ENCODE measurements at places on chromosomes 11 and 22. TPM values are rescaled to one million over a fixed set of nuclear protein-coding genes. Genes with fewer than 3 reads are reported as not detected.
A peak's percentile ranks its signal among the peaks of the same experiment; 100 is the strongest.

DNA sequence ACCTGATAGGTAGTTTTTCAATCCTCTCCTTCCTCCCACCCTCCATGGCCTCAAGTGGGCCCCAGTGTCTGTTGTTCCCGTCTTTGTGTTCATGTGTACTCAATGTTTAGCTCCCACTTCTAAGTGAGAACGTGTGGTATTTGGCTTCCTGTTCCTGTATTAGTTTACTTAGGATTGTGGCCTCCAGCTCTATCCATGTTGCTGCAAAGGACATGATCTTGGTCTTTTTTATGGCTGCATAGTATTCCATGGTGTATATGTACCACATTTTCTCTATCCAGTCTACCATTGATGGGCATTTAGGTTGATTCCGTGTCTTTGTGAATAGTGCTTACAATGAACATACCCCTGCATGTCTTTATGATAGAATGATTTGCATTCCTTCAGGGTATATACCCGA lies 54.1 kb upstream of the CFAP300 start:
- no peak overlapping the region for H3K4me3 ChIP-seq
- H3K4me1 ChIP-seq: no peaks in the 10 kb centered on the region
- H3K27ac ChIP-seq: no peak overlapping the region
- H3K27me3 ChIP-seq: no peaks in the 10 kb centered on the region
- no peaks in the 10 kb centered on the region for H3K36me3 ChIP-seq
- DNase-seq: no peak

- no peaks in the 10 kb centered on the region for H3K36me3 ChIP-seq
- DNase-seq: no peak
- no peak overlapping the region for H3K4me3 ChIP-seq
- H3K27me3 ChIP-seq: no peaks in the 10 kb centered on the region
- no peaks in the 10 kb centered on the region for H3K4me1 ChIP-seq
- no peak overlapping the region for H3K27ac ChIP-seq
Observed at GRCh38 chr11:63445720-63446119, 45.2 kb downstream of the PLAAT5 start.

DNA sequence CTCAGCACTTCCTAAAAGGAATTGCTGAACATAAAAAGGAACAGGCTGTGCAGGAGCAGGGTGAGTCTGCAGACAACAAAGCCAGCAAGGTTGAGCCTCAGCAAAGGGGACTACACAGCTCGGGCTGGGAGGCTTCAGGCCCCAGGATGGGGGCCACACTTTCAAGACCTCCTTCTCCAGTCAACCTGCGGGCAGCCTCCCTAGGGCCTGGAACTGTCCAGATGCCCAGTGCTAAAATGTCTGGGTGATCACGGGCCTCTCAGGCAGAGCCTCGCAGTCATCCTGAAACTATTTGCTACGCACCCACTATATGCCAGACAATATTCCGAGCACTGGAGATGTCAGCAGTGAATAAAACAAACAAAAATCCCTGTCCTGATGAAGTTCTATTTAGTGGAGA lies 3.9 kb upstream of the NEFH start:
- H3K27ac ChIP-seq: no peak overlapping the region
- no peak for DNase-seq
- no peaks in the 10 kb centered on the region for H3K27me3 ChIP-seq
- H3K36me3 ChIP-seq: no peaks in the 10 kb centered on the region
- H3K4me3 ChIP-seq: no peak overlapping the region

GRCh38 chr22:36771356-36772063 lies 4.4 kb downstream of the IFT27 start:
- no peaks in the 10 kb centered on the region for H3K36me3 ChIP-seq
- DNase-seq: no peak
- H3K4me3 ChIP-seq: no peak overlapping the region
- H3K27me3 ChIP-seq: no peaks in the 10 kb centered on the region
- peaks cover 9% of the 10 kb centered on the region for H3K4me1 ChIP-seq

DNA sequence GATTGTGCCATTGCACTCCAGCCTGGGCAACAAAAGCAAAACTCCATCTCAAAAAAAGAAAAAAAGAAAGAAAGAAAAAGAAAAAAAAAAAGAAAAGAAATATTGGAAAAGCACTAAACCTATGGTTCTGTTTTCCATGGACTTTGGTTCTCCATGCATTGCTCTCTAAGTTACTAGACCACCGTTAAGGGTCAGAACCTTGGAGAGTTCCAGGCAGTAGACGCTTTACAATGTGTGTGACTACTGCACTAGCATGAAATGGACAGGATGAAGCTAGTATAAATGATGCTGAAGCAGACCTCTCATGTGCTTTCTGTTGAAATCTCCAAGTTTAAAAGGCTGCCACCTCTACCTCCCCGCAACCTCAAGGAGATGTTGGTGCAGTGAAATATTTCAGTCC lies 63.5 kb downstream of the SIK2 start:
- H3K4me1 ChIP-seq: no peaks in the 10 kb centered on the region
- H3K4me3 ChIP-seq: no peak overlapping the region
- no peaks in the 10 kb centered on the region for H3K36me3 ChIP-seq
- no peaks in the 10 kb centered on the region for H3K27me3 ChIP-seq

GRCh38 chr11:134691295-134691873 lies 279.3 kb upstream of the B3GAT1 start:
- no peak for DNase-seq
- no peaks in the 10 kb centered on the region for H3K27me3 ChIP-seq
- no peak overlapping the region for H3K4me3 ChIP-seq
- H3K36me3 ChIP-seq: no peaks in the 10 kb centered on the region

DNA sequence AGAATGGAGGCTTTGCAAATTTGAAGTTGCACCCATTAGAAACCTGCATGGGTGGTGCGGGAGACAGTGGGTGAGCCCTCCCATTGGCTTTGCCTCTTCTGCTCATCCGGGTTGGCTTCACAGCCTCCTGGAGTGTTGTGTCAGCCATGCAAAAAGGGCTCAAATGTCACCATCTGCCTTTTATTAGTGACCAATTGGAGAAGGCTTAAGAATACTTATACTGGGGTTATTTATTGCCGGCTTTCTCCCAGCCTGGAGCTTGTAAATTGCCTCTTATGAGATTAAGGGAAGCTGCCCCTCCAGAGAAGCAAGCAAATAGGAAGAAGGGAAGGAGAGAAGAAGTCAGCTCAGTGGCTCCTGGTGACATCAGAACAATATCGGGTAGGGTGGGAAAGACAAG lies 182.6 kb downstream of the ST3GAL4 start:
- no peaks in the 10 kb centered on the region for H3K27me3 ChIP-seq
- DNase-seq: no peak
- no peak overlapping the region for H3K27ac ChIP-seq
- H3K4me1 ChIP-seq: peaks cover 4% of the 10 kb centered on the region

DNA sequence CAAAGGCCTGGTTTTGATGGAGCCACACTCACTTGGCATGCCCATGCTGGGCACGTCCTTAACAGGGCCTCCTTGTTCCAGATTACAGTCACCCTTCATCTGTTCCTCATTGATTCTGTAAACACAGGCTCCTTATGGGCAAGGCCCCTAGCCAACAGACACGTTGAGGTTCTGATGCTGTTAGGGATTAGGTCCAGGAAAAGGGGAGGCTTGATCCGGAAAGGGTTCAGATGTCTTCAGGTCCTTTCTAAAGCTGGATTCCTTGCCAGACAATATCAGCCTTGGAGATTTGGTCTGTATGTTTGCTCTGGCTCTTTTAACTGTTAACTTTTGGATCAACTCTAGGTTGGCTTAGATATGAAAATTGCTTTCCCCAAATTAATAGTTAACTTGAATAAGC lies 46.9 kb upstream of the PRSS23 start:
- H3K27me3 ChIP-seq: no peaks in the 10 kb centered on the region
- H3K36me3 ChIP-seq: no peaks in the 10 kb centered on the region

GRCh38 chr11:18710545-18710944 lies 12.0 kb downstream of the TMEM86A start:
- no peak for DNase-seq
- no peaks in the 10 kb centered on the region for H3K36me3 ChIP-seq
- H3K27me3 ChIP-seq: no peaks in the 10 kb centered on the region

DNA sequence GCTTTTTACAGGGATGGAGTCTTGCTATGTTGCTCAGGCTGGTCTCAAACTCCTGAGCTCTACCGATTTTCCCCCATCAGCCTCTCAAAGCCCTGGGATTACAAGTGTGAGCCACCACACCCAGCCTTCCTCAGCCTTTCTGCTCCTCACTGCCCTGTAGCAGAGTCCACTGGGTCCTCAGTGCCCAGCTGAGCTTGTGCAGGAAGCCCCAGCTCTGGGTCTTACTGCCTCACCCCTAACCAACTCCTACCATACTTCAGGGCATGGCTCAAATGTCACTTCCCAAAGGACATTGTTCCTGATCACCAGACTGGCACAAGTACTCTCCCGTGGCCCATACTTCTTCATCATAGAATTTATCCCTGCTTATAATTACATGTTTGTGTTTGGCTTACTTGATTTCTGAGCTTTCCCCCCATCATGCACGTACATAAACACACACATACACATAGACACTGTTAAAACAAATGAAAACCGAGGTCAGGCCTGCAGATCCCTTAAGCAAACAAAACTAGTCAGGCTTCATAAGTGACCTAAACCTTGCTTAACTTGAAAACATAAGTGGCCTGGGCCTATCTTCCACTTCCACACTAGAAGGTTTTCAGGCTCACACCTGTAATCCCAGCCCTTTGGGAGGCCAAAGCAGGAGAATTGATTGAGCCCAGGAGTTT lies 14.0 kb upstream of the SLC43A3 start:
- no peak overlapping the region for H3K27ac ChIP-seq
- no peaks in the 10 kb centered on the region for H3K27me3 ChIP-seq
- DNase-seq: no peak
- H3K36me3 ChIP-seq: no peaks in the 10 kb centered on the region
- no peaks in the 10 kb centered on the region for H3K4me1 ChIP-seq
- no peak overlapping the region for H3K4me3 ChIP-seq

- peak overlapping the region; percentile 85 for H3K4me3 ChIP-seq
- no peaks in the 10 kb centered on the region for H3K27me3 ChIP-seq
- no peak for DNase-seq
- H3K36me3 ChIP-seq: no peaks in the 10 kb centered on the region
- peaks cover 30% of the 10 kb centered on the region for H3K4me1 ChIP-seq
- H3K27ac ChIP-seq: no peak overlapping the region
Observed at GRCh38 chr11:10540546-10540914, 457 bp downstream of the RNF141 start.

DNA sequence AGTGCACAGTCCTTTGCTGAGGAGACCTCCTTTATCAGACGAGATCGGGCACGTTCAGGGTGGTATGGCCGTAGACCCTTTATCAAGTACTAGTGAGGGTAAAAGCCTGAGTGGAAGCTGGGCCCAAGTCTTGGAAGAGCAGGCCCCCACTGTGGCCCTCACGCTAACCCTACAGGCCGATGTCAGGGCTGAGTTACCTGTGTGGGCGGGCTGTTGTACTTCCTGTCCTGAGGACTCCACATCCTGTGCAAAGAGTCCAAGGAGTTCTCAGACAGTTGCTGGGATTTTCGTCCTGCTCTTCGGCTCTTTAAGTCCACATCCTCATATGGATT lies 34.9 kb downstream of the RPL27A start:
- H3K4me1 ChIP-seq: no peaks in the 10 kb centered on the region
- no peak overlapping the region for H3K27ac ChIP-seq
- DNase-seq: no peak
- H3K27me3 ChIP-seq: no peaks in the 10 kb centered on the region
- no peaks in the 10 kb centered on the region for H3K36me3 ChIP-seq

GRCh38 chr22:22684580-22685561 lies 40.5 kb downstream of the GGTLC2 start:
- no peaks in the 10 kb centered on the region for H3K27me3 ChIP-seq
- H3K36me3 ChIP-seq: no peaks in the 10 kb centered on the region
- H3K27ac ChIP-seq: no peak overlapping the region

The KCNJ11 gene
- total RNA-seq: 0.58 TPM

The TMEM191C gene
- total RNA-seq: 1.2 TPM

The TNNT3 gene
- total RNA-seq: not detected

The JAML gene
- 9.1 TPM for total RNA-seq

The TAGLN gene
- 3.3 TPM for total RNA-seq

The LRRC74B gene
- not detected for total RNA-seq

The TIGD3 gene
- 0.83 TPM for total RNA-seq
